Peyer's patch (tissue), 4 donors: ENCODE measurements at places on chromosomes 13 and 19. TPM values are rescaled to one million over a fixed set of nuclear protein-coding genes. Genes with fewer than 3 reads are reported as not detected.

The NCCRP1 gene
- not detected for total RNA-seq

The KLF12 gene
- 23.1 TPM for total RNA-seq

DNA sequence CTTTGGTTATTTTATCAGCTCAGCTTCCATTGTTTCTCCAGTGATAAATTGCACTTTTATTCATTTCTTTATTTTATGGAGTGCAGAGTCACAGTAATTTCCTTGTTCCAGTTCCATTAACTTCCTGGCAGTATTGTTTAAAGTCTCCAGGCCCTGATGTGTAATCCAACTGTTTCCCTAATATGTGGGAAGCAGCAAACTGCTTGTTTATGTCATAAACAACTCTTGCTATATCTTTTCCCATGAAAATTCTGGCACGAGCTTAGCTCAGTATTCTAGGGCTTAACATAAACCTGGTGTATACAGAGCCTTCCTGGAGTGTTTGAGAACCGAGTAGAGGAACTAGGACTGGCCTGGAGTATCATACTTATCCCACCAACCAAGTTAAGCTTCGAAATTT is 83.5 kb upstream of the ARGLU1 start:
- no peak overlapping the region for H3K4me3 ChIP-seq
- no peaks in the 10 kb centered on the region for H3K36me3 ChIP-seq
- H3K27ac ChIP-seq = no peak overlapping the region
- no peaks in the 10 kb centered on the region for H3K4me1 ChIP-seq
- no peak for DNase-seq

- H3K27ac ChIP-seq = no peak overlapping the region
- H3K36me3 ChIP-seq = no peaks in the 10 kb centered on the region
- H3K4me1 ChIP-seq = no peaks in the 10 kb centered on the region
These were observed 192.5 kb downstream of the KLF12 start for GRCh38 chr13:73941752-73942151.

- H3K4me3 ChIP-seq = no peak overlapping the region
- DNase-seq = no peak
- H3K4me1 ChIP-seq = no peaks in the 10 kb centered on the region
- H3K27ac ChIP-seq = no peak overlapping the region
These were observed 33.8 kb upstream of the GARRE1 start for GRCh38 chr19:34220472-34221063.

GRCh38 chr13:21043898-21044297 is 17.5 kb downstream of the LATS2 start:
- no peak overlapping the region for H3K4me3 ChIP-seq
- H3K4me1 ChIP-seq = no peaks in the 10 kb centered on the region
- no peaks in the 10 kb centered on the region for H3K36me3 ChIP-seq
- H3K27me3 ChIP-seq = no peaks in the 10 kb centered on the region
